NCI-H1092 (cell line): ENCODE measurements at places on chromosomes 11 and 22.

DNA sequence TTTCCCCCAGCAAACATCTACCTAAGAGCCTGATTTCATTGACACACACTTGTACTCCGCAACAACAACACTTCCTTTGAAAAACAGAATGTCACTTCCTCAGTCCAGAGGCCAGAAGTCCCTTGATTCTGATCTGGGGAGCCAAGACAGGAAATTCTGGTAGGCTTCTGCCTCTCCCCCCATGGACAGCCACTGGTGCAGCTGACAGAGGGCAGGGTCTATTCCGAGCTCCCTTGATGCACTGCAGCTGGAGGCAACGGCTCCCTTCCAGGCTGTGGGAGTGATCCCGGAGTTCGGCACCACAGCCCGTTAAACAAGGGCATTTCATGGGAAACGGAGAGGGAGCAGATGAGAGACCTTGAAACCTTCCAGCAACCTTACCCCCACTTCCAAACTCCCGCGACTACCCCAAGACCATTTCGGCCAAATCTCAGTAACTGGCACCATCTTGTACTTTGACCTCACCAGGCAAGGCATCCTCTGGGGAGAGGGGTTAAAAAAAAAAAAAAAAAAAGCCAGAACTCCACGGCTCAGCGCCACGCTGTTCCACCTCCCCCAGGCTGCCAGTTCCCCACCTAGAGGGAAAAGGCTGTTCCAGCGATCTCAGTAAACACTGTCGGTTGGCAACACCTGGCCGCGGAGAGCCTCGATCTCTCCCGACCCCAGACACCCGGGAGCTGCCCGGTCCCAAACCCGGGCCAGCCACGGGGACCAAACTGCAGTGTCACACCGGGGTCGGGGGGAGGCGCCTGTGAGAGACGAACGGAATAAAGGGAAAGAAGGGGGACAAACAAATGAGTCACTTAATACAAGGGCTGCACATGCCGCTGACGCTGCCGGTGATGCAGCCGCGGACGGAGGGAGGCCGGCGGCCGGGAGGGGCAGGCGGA lies 1.1 kb downstream of the GAB2 start:
- DNase-seq: peak; percentile 82

DNA sequence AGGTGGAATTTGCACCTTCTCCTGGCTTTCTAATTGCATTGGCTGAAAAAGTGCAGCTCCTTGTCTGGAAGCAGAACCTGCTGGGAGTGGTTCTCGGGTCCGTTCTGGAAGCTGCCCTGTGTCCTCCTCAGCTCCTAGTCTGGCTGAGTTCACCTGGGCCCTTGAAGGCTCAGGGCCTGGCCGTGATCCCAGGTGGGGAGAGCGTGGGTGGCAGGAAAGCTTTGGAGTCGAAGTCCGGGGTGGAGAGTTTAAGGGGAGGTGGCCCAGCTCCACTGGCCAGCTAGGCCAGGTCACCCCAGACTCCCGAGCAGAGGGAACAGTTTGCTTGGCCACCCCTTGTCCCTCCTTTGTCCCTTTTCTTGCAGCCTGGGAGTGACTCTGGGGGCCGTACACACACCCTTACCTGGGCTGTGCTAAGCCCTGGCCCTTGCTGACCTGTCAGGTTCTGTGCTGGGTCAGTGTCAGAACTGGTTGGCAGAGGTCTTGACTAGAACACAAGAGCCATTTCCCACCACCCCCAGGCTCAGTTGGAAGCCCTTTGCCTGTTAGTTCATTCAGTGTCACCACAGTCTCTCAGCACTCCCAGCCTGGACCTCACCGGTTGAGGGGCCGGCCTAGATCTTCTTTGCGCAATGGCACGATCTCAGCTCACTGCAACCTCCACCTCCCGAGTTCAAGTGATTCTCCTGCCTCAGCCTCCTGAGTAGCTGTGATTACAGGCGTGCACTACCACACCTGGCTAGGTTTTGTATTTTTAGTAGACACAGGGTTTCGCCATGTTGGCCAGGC lies 37.3 kb downstream of the LRP5 start:
- no peak for DNase-seq

DNA sequence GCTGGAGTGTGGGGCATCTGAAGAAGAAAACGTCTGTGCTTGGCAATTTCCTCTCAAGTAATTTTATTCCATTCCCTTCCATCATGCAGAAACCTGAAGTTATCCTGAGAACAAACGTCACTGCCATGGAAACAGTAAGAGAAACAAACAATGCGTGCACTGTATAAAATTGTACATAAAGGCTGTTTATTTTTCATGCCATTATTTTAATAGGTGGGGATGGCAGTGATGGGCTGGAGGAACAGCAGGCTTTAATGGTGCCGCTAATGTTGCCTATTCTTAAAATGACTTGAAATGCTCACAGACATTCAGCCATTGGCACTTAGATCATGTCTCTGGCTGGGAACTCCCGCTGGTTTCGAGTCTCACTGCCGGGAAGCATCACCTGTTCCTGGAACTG lies 7.5 kb upstream of the SEZ6L start:
- no peak for DNase-seq

DNA sequence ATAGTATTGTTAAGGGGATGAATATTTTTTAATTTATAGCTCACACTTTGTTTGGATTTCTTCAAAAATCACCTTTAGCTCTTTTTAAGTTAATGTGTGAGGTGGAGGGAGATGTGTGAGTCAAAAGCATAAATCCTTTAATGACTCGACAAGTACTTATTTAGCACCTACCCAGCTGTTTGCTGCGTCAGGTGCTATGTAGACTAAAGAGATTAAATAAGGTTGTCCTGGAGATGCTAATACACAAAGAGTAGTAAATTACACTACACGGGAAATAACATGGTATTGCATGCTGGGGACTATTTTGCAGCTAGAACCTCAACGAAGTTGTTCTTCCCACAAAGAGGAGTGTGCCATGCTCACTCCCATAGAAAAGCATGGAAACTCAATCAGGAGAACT lies 583.3 kb upstream of the TENM4 start:
- no peak for DNase-seq

GRCh38 chr11:65295001-65295400 lies 19.7 kb upstream of the CDC42EP2 start:
- no peak for DNase-seq
